Stimulated activated CD4-positive, alpha-beta T cell treated with anti-CD3 and anti-CD28 coated beads, TNF-alpha, amount 100 ng/mL, for 1 hour (primary cell): ENCODE measurements at places on chromosomes 13 and 19.

GRCh38 chr19:16830679-16831078 lies 1.5 kb downstream of the SIN3B start:
- no peak for DNase-seq

DNA sequence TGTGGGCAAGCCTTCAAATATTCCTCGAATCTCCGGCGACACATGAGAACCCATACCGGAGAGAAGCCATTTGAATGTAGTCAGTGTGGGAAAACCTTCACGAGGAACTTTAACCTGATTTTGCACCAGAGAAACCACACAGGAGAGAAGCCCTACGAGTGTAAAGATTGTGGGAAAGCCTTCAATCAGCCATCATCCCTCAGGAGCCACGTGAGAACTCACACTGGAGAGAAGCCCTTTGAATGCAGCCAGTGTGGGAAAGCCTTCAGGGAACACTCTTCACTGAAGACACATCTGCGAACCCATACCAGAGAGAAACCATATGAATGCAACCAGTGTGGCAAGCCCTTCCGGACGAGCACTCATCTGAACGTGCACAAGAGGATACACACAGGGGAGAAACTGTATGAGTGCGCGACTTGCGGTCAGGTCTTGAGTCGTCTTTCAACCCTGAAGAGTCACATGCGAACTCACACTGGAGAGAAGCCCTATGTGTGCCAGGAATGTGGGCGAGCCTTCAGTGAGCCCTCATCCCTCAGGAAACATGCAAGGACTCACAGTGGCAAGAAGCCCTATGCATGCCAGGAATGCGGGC lies 28.8 kb downstream of the ZNF333 start:
- no peak for DNase-seq

GRCh38 chr13:109906976-109907375 lies 120.6 kb upstream of the IRS2 start:
- DNase-seq: no peak

- no peak for DNase-seq
These were observed 637.8 kb upstream of the KLF12 start for GRCh38 chr13:74771964-74772363.

DNA sequence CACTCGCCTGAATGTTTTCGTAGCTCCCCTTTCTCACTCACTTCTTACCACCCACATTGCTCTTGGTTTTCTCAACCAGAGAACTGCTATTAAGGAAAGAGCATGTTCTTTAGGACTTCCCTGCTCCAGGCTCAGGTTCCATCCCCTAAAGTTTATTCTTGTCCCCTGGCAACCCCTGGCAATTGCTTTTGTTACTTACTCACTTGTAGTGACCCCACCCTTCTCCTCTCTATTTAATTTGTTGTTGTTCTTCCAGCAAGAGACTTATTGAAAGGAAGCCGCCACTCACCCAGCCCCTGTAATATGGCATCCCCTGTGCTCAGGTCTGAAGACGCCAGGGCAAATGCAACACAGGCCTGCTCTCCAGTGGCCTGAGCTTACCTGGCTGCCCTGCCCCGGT lies 233.7 kb upstream of the SOX21 start:
- DNase-seq: no peak

DNA sequence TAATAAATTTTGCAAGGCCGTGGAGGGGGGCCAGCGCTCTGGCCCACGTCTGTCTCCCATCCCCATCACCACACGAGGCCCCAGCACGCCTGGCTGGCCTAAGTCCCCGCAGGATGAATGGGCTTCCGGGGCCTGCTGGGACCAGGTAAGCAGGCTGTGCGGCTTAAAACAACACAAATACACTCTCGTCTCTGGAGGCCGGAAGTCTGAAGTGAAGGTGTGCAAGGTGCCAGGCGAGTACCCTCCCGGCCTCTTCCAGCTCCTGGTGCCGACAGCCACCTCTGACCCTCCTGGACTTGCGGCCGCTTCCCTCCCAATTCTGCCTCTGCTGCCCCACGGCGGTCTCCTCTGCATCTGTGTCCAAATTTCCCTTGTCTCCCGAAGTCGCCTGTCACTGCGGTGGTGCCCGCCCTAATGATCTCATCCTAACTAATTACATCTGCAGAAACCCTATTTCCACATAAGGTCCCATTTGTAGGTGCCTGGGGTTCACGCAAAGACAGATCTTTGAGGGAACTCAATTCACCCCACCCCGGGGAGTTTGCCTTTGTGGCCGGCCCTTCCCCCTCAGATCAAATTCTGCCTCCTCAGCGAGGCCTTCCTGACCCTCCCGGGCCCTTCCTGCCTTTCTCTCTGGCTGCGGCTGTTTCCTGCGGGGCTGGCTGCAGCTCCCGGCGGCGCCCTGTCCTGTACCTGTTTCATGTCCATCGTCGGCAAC lies 8.1 kb upstream of the PTBP1 start:
- no peak for DNase-seq

DNA sequence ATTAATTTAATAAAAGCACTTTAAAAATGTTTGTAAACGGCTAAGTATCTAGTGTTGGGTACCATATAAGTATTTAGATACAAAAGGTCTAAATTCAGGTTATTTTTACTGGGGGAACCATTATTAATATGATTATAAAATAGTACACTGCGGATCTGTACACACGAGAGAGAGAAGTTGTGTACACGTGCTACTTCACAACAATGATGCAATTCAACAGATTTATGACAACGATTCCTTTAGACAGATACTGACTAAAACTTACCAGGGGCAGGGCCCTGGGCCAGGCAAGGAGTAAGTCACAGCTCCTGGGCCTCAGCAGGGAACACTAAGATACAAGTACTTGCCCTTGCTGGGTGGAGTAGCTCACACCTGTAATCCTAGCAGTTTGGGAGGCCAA lies 29.1 kb upstream of the TPTE2 start:
- DNase-seq: no peak

DNA sequence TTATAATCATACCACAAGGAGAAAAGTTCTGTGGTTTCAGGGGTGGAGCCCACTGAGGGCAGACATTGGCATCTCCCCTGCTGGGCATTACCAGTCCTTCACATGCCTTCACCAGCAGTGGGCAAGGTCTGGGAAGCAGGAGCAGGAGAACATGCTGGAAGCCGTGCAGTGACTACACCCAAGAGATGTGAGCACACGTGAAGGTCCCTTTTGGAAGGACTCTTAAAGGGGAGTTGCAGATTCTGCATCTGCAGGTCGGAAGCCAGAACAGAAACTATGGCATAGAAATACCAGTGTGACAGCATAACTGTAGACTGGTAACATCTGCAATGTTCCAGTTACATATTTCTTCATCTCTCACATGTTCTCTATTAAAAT lies 26.9 kb upstream of the KL start:
- DNase-seq: no peak

DNA sequence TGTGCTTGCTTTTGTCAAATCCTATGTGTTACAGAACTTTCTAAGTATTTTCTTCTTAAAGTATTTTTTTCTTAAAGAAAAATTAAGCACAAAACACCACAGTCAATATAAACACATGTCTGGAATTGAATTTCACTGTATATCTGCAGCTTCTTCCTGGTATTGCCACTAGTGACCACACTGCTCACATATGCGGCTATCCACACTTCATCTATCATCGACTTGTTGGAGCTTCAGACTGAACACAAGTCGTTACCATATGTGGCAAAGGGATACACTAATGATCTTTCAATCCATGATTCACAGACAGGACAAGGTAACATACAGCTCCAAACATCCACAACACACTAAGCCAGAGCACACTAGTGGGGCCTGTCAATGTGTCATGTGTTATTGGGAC lies 498.4 kb upstream of the ARGLU1 start:
- no peak for DNase-seq

DNA sequence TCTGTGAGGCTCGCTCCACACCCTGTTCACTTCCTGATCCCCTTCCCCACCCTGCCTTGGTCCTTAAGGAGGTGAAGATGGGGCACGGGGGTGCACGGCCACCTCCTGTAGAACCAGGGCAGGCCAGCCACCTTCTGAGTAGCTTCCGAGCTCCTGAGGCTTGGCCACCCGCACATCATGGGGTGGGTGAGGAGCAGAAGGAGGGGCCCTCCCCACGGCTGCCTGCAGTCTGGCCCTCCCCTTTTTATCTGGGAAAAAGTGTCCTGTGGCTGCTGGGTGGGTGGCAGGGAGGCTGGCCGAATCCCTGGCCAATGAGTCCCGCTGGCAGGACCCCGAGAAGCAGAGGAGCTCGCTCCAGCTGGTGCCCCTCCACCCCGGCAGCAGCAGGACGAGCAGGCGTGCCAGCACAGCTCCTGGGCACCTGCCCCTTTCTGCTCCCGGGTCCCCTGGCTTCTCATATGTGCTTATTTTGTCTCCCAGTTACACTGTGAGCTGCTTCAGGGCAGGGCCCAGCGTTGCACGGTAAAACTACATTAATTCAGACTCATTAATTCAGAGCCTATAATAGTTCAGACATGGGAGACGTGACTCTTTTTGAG lies 135.0 kb downstream of the KDM4B start:
- no peak for DNase-seq

DNA sequence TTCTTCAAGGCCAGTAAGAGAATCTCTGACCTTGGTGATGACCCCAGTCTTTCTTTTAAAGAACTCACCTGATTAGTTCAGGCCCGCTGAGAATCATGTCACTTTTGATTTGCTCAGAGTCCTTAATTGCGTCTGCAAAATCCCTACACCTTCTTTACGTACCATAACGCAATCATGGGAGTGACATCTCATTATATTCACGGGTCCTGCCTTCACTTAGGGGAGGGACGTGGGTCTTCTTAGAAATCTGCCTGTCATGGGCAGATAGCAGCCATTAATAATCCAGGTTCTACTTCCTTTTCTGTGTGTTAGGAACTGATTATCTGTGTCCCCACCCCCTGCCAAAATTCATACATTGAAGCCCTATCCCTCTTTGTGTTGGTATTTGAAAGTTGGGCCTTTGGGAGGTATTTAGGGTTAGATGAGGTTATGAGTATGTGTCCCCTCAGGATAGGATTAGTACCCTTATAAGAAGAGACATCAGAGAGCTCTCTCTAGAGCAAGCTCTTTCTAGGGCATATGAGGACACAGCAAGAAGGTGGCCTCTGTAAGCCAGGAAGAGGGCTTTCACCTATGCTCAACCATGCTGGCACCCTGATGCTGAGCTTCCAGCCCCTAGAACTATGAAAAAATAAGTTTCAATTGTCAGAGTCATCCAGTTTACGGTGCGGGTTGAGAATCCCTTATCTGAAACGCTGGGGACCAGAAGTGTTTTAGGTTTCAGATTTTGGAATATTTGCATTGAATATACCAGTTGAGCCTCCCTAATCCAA lies 9.9 kb downstream of the TPP2 start:
- no peak for DNase-seq

DNA sequence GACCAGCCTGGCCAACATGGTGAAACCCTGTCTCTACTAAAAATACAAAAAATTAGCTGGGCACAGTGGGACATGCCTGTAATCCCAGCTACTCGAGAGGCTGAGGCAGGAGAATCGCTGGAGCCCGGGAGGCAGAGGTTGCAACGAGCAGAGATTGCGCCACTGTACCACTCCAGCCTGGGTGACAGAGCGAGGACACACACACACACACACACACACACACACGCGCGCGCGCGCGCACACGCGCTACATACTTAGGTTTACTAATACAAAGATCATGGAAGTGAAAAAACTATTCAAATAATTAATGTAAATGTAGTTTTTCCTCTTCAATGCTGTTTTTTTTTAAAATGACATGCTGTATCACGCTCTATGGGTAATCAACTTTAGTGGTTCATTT lies 58.5 kb upstream of the ZDHHC20 start:
- no peak for DNase-seq

- no peak for DNase-seq
These were observed 198.4 kb downstream of the GPC5 start for GRCh38 chr13:91596842-91597241.

GRCh38 chr19:55208880-55209692 lies at the start of gene PTPRH:
Gene PTPRH (minus strand): TSS chr19:55209501. CDS start chr19:55209433, 68 bp downstream.
- DNase-seq: no peak

DNA sequence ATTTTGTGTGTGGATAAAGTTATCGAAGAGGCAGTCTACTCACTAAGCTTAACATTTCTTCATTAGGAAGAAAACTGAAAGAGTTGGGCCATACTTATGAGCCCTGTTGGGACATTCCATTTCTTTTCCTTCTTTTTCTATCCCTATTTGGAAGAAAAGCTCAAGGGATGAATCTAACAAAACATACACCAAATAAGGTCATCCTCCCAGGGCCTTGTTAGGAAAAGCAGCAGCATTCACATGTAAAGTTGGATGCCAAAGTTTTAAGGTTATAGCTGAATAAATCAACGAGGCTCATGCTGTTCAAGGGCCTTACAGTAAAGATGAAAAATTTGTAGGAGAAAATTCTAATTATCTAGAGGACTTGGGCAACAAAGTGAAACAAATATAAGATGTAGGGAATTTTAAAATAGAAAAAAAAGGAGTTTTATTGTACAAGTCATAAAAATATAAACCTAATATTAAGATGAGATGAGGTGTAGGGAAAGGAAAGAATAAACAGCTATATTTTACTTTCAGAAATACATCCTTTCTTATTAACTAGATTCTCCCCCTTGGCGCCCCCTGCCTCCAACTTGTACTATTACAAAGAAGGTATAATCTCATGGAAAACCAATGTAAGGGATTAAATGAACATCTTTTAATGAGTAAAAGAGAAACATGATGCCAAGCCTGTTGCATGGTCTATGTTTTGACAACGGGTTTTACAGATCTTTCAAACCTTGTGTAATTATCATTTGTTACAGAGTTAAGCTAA lies 160.4 kb downstream of the PCDH20 start:
- DNase-seq: no peak

GRCh38 chr13:25625414-25625813 lies 253.6 kb downstream of the ATP8A2 start:
- DNase-seq: no peak

- DNase-seq: no peak
These were observed 552.0 kb downstream of the RFC3 start for GRCh38 chr13:34369931-34370330.

DNA sequence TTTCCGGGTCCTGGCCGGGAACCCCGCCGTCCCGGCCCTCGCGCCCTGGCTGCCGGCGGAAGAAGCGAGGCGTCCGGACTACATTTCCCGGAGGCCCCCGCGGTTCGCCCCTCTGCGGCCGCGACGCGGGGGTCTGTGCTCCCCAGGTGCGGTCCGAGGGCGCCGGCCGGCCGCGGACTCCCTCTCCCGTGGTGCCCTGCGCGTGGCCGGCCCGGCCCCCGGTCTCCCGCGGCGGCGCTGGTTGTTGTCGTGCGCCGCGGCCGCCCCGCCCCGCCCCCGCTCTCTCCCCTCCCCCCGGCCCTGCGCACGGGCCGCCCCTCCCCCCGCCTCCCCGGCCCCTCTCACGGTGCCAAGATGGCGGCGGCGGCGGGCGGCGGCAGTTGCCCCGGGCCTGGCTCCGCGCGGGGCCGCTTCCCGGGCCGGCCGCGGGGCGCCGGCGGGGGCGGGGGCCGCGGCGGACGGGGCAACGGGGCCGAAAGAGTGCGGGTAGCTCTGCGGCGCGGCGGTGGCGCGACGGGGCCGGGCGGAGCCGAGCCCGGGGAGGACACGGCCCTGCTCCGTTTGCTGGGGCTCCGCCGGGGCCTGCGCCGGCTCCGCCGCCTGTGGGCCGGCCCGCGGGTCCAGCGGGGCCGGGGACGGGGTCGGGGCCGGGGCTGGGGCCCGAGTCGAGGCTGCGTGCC lies at the start of gene KMT2B:
TSS of gene KMT2B (plus strand) at position 339 of the 680 bp plus-strand sequence. CDS start at position 355, 16 bp downstream.
- DNase-seq: no peak

GRCh38 chr13:22592515-22592914 lies 588.3 kb upstream of the SGCG start:
- no peak for DNase-seq

GRCh38 chr19:56637976-56638555 lies 4.9 kb upstream of the SMIM17 start:
- no peak for DNase-seq
